CD4-positive, alpha-beta T cell treated with Interleukin-15 for 4 hours (primary cell): ENCODE measurements at places on chromosomes 5 and 9.

DNA sequence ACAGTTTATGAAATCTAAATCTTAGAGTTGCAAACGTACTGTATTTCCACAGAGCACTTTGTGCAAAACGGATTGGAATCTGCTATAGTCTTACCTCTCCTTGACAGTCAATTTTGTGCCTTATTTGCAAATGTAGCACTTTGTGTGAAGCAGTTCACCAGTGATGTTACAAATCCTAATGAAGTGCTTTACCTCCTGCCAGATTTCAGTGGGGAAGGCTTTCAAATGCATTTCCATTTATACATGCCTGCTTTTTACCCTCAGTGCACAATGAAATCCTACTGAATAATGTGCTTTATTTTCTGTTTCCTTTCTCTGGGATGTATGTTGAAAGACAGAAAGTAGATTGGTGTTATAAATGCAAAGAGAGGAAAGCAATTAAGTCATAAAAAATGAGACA is 2141.6 kb upstream of the C9orf72 start:
- no peak for DNase-seq

- peak; percentile 31 for DNase-seq
Measured at GRCh38 chr9:5671711-5672353, 42.9 kb downstream of the RIC1 start.

- DNase-seq = no peak
Measured at GRCh38 chr5:66066826-66067225, 77.3 kb upstream of the SREK1 start.

DNA sequence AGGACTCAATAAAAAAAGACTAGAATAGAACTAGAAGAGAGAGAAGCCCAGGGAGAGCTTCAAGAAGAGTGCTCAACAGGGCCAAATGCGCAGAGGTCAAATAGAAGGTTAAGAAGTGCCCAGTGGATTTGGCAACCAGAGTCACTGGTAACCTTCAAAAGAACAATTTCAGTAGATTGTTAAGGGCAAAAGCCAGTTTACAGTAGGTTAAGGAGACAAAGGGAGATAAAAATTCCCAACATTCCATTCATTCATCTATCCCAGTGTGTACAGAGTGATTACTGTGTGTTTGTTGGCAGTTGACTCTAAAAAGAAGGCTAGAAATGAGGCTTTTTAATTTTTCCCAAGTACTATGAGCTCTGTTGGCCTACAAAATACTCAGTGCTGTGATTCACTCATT is 69.4 kb downstream of the RIGI start:
- no peak for DNase-seq

DNA sequence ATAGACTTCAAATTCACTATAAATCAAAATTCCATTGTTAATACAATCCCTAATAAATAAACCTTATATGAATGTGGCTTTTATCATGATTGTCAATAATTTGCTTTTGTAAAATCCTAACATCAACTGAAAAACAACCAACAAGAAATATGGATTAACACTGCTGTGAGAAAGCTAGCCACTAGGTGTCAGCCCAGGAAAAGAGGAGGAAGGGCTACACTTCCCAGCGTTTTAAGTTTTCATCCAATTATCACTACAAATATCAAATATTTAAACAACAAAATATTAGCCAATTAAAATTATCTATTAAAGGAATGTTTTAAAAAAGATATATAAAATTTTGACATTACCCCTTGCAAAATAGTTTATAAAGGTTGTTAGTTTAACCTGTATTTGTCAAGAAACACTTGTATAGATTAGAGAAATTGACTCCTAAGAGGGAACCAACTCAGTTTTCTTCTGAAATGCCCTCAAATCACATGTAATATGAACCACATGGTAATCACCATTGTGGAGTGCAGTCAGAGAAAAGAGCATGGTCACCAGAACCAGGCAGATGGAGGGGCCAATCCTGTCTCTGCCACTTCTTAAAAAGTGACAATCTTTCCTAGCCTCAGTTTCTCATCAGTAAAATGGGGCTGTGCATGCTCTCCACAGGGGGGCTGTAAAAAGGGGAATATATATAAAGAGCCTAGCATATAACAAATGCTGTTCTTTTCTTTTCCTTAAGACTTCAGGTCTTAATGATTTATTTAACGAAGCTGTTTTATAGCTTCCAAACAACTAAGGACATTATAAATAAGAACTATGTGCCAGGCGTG is 188.2 kb downstream of the CRB2 start:
- DNase-seq = peak; percentile 28

DNA sequence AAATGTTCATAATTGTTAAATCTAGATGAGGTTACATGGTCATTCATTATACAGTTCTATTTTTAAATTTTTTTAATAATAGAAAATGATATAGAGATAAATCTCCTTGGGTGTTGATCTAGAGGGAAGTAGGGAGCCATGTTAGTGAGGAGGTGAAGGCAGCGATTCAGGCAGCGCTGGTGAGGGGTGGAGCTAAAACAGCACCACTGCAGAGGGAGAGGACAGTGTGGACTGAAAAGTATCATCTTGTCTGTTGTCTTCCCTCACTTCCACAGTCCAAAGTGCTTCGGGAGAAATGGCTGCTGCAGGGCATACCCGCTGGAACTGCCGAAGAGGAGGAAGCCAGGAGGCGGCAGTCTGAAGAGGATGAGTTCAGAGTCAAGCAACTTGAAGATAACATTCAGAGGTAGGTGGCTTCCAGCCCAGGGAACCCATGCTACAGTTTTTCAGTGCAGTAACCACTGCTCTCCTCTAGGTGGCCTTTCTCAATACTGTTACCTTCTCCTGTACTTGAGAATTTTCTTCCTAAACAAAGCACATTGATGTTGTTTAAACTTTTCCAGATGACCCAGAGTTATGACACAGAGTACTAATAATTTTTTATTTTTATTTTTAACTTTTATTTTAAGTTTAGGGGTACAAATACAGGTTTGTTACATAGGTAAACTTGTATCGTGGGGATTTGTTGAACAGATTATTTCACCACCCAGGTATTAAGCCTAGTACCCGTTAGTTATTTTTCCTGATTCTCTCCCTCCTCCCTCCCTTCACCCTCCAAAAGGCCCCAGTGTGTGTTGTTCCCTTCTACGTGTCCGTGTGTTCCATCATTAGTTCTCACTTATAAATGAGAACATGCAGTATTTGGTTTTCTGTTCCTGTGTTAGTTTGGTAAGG is 100.5 kb downstream of the PALM2AKAP2 start:
- DNase-seq = peak; percentile 40

GRCh38 chr5:14753292-14753691 is 88.8 kb downstream of the OTULIN start:
- no peak for DNase-seq

- DNase-seq = no peak
Measured at GRCh38 chr9:126528111-126528510, 85.6 kb upstream of the LMX1B start.

DNA sequence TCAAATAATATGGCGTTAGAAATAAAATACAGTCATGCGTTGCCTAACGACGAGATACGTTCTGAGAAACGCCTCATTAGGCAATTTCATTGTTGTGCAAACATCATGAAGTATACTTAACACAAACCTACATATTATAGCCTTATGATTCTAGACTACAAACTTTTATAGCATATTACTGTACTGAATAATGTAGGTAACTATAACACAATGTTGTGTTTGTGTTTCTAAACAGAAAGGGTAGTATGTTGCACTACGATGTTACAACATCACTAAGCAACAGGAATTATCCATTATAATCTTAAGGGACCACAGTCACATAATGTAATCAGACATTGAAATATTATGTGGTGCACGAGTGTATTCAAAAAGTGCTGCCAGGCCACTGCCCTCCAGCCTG is 3.0 kb upstream of the SMC2 start:
- DNase-seq = no peak

DNA sequence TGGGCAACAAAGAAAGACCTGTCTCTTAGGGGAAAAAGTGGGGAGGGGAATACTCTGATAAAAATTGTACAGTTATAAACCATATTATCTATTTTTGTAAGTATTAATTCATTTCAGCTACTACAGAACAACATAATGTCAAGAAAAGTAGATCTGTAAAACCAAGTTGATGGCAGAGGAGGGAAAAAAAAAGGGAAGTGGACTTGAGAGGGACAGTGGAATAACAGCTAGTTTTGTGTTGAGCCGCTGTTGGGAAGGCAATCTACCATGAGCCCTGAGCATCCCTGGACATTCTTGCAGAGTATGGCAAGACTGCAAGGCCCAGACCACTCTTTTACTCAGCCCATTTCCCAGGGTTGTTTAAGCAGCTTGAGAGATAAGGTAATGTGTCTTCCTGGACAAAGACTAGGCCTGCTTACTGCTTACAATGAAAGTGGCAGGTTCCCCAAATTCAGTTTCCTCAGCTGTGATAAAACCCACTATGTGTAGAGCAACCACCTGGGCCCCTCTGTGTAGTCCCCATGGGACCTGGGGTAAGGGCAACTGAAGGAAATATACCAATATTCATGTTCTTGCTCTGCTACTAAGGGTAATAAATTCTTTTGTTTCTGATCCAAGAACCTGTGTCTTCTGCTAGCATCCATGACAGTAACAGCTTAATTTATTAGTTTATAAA is 25.0 kb downstream of the CEP120 start:
- no peak for DNase-seq

DNA sequence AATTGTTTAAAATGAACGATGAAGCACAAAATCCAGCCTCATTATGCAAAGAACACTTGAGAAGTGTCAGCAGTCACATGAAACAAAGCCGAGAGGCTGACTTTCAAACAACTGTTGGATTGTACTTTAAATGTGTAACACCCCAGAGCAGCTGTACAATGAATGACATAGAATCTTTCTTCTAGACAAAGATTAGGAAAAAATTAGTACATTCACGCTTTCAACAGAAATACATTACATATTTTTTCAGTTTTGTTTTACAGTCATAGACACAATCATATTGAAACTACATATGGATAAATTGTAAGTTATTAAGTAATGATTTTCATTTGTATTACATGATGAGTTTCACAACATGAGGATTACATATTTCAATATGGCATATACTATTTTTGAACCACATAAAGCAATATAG is 10.6 kb upstream of the AGXT2 start:
- no peak for DNase-seq

DNA sequence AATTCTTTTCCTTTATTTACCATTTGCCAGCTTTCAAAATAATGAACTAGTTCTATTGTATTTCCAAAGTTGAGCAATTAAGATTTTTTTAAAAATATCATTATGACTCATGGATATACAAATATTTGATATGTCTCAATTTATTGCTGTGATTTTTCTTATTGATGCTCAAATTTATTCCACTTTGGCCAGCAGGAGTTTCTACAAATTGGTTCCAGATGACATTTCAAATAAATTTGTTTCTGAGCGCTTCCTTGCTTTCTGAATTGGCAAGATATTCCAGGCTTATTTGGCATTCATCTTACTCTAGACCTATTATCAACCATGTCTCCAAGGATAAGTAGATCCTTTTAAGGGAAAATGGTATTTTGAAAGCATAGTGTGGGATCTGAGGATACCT is 58.5 kb upstream of the TJP2 start:
- DNase-seq = no peak
